Activated naive CD4-positive, alpha-beta T cell treated with Interleukin-2 at 50 U/mL for 16 hours (primary cell): ENCODE measurements at places on chromosomes 2 and 18.

DNA sequence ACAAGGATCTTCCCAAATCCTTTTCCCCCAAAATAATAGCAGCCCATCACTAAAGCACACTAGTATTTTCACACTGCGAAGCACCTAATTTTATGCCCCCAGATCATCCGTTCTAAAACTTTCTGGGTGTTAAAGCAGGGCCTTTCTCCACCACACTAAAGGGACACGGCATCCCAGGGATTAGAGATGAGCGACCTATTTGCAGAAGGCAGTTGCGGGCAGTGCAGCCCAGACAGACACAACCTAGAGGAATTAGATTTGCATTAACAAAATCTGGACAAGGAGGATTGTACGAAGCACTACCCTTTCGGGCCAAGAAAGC lies 402 bp downstream of the OSGEPL1 start:
- no peak for DNase-seq

GRCh38 chr18:73901566-73901965 lies 246.1 kb downstream of the FBXO15 start:
- no peak for DNase-seq

DNA sequence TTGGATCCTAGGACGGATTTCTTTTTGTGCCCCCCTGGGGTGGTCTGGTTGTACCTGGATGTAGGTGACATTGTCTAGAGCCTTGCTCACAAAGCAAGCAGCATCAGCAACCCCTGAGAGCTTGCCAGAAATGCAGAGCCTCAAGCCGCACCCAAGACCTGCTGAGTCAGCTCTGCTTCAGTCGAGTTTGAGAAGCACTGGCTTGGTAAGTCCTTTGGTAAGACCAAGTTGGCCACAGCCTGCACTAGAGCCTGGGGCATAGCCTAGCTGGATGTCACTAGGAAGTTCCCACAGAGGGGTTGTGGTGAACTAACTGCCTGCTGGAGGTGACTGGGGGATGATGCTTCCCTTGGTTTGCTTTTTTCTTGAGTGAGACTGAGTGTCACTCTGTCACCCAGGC lies 6.2 kb downstream of the ABCG5 start:
- DNase-seq, result no peak

- DNase-seq, result no peak
Observed at GRCh38 chr2:232320443-232320803, 58.1 kb upstream of the ALPP start.

DNA sequence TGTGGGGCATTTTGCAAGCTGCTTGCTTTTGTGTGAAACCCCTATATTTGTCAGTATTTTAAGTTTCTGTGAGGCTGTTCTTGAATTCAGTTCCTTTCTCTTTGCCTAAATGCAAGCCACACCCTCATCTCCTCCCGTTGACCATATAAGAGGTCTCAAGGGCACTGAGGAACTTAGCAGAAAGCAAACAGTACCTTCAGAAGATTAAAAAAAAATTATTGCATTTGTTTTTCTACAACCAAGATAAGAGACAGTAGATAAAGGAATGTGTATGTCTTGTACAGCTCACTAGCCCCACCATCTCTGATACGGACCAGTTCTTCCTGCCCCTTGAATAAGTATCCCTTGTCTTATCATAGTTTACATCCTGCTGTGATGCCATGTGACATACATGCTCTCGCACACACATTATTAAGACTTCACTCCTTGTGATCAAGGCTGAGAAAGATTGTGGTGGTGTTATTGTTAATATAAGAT lies 64.2 kb downstream of the NPAS2 start:
- DNase-seq, result no peak

GRCh38 chr2:104859291-104859765 lies 5.4 kb downstream of the POU3F3 start:
- DNase-seq, result no peak

- no peak for DNase-seq
Observed at GRCh38 chr2:29628862-29629261, 292.5 kb downstream of the ALK start.

- DNase-seq, result peak; percentile 80
Observed at GRCh38 chr2:102103992-102104871, 38.3 kb upstream of the IL1R1 start.
